ENCODE measurements at places on chromosomes 5 and 9.

GRCh38 chr9:111599955-111600343 lies 502 bp upstream of the PTGR1 start:
- no peak for DNase-seq

DNA sequence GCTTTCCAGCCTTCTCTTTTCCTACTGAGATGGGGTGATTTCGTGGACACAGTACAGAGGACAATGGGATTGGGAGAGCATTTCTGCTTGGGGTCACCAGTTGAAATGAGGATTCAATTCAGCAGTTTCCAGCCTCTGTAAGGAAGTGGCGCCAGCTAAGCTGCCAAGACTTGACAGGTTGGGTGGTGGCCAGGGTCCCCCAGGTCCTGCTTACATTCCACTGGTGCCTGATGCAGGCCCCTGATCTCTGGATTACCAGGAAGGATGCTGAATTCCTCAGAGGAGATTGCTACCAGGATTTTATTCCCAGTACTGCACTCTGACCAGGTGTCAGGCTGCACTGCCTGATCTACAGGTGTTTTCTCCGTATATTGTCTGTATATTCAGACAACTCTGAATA lies 119.7 kb downstream of the PSD2 start:
- DNase-seq = no peak

GRCh38 chr5:73960426-73960825 lies 334.4 kb downstream of the ARHGEF28 start:
- no peak for DNase-seq

DNA sequence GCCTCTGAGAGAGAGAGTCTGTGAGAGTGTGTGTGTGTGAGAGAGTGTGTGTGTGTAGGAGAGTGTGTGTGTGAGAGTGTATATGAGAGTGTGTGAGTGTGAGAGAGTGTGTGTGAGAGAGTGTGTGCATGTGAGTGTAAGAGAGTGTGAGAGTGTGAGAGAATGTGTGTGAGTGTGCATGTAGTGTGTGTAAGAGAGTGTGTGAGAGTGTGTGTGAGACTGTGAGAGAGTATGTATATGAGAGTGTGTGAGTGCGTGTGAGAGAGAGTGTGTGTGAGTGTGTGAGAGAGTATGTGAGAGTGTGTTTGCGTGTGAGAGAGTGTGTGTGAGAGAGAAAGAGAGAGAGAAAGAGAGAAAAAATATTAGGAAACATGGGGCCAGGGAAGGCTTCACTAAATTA lies 588.3 kb upstream of the SGCD start:
- DNase-seq = no peak

GRCh38 chr5:40494631-40495236 lies 185.0 kb upstream of the PTGER4 start:
- DNase-seq = no peak

GRCh38 chr9:134435550-134436378 lies 109.5 kb downstream of the RXRA start:
- DNase-seq = no peak

GRCh38 chr5:113047234-113047633 lies 70.6 kb downstream of the DCP2 start:
- DNase-seq = no peak

GRCh38 chr5:35129921-35130485 lies 82.3 kb upstream of the AGXT2 start:
- DNase-seq = no peak

DNA sequence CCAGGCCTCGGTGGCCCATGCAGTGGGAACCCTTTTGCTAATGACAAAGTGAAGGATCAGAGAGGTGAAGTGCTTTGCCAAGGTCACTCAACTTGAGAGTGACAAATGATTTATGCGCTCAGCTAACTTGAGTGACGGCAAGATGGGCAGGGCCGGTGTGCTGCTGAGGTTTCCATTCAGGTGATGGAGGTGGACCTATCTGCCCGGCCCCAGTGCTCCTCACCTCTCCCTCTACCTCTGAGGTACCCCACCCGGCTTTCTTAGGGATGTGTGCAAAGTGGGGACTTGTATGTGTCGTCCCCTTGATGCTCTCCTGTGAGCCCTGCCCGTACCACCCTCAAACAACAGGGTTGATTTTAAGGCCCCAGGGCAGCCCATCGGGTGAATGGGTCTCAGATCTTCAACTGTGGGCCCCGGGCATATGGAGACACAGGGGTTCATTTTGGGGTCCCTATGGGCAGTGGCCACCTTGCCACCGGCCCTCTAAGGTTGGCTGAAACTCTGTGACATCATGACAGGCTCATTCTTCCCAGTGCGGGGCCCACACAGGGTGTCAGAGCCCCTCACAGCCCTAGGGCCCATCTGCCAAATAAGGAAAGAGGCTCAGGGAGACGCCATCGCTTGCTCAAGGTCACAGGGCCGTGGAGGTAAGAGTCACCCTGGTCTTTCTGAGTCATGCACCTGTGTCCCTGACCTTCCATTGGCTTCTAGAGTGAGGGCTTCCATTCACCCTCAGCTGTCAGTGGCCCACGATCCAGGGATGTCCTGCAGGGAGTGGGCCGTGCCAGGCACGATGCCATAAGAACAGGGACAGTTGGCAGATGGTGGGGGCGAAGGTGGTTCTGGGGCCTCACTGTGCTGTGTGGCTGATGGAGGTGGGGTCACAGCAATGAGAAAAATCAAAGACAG lies 170.6 kb upstream of the MVB12B start:
- no peak for DNase-seq

DNA sequence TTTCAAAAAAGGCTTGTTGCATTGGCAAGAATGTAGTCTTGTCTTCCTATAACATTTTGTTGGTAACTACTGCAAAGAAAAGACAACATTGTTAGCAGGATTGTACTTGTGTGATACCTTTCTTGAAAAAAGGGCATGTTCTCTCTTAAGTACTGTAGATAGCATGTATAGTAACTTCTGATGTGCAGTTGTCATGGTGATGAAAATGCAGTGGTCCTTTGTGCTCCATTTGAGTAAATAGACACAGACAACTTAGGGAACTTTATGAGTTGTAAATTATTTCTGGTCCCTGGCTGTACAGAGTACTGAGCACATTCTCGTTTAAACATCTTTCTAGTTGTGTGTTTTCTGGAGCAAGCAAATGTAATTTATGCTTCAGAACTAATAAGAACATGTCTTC lies 103.3 kb downstream of the CD180 start:
- DNase-seq = no peak

GRCh38 chr5:125227333-125228095 lies 481.1 kb upstream of the ZNF608 start:
- no peak for DNase-seq

GRCh38 chr9:76692458-76693129 lies 71.6 kb upstream of the PCA3 start:
- no peak for DNase-seq

- no peak for DNase-seq
Measured at GRCh38 chr5:135208903-135209721, 175.1 kb upstream of the PITX1 start.

DNA sequence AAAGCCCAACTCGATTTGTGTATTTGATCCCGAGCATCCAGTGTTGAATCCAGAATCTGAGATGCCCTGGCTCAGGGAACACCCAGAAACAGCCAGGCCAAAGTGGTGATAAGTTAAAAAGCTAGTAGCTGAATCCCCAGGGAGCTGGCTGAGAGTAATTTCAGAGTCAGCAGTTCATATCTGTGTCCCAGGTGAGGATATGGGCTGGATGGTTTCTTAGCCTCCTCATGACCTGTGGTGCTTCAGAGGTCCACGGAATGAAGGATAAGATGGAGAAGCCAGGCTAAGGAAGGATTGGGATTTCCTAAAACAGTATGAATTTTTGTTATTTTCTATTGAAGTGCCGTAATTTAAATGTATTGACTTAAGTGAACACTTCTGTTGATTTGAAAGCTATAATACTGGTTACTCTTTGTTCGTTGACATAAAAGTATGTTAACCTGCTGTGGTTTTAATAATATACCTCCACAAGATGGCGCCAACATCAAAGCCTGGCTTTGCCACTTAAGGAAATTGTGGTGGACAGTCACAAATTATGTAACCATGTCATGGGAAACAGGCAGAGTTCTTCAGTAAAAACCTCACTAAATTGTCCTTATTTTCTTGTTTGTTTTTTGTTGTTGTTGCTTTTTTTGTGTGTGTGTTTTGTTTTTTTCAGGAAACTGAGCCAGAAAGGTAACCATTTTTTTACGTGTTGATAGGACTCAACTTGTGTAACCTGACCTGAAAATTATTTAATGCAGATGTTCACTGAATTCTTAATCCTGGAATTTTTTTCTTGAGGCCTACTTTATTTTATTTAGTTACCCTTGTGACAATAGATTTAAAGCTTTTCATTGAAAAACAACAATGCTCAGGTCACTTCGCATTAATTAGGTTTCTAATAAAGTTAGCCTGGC lies 11.4 kb downstream of the MTAP start:
- peak; percentile 42 for DNase-seq

DNA sequence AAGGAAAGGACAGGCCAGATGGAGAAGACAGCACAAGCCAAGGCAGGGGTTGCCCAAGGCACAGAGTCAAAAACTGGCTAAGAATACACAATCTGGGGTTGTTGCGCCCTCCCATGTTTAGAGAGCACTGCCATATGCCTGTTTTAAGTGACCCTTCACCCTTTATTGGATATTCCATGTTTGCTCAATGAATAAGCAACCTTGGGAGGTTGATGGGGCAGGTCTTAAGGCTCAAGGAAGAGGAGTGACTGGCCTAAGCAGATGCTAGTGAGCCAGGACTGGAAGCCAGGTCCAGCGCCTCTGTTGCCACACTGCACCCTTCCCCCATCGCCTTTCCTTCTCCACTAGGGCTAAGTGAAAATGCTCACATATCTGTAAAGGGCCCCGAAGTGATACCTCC lies 6.7 kb downstream of the TXN start:
- DNase-seq = no peak

DNA sequence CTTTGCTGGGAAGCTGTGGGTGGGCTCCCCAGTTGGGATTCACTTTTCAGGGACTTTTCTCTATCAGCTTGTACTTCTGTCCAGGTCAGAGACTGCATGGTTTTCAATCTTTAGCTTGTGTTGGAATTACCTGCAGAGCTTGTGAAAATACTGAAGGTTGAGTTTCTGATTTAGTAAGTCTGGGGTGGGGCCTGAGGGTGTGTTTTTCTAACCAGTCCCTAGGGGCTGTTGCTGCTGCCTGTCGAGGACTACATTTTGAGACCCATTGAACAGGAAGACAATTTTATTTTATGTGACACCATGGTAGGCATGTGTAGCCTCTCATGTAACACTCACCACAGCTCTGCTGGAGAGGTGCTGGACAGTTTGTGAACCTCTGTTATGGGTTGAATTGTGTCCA lies 14.7 kb upstream of the MLANA start:
- DNase-seq = no peak

GRCh38 chr9:94511955-94512265 lies 43.0 kb upstream of the PCAT7 start:
- DNase-seq = no peak

GRCh38 chr9:111051400-111051799 lies 13.1 kb upstream of the LPAR1 start:
- DNase-seq = no peak

GRCh38 chr5:129664336-129664937 lies 83.5 kb upstream of the MINAR2 start:
- no peak for DNase-seq

DNA sequence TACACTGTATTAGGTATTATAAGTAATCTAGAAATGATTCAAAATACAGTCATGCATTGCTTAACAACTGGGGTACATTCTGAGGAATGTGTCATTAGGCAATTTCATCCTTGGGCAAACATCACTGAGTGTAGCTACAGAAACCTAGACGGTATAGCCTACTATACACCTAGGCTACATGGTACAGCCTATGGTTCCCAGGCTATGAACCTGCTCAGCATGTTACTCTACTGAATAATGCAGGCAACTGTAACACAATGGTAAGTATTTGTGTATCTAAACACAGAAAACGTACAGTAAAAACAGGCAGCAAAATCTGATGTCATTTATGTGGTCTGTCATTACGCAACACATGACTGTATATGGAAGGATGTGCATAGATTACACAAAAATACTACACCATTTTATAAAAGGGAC lies 96.8 kb downstream of the RAPGEF6 start:
- no peak for DNase-seq

DNA sequence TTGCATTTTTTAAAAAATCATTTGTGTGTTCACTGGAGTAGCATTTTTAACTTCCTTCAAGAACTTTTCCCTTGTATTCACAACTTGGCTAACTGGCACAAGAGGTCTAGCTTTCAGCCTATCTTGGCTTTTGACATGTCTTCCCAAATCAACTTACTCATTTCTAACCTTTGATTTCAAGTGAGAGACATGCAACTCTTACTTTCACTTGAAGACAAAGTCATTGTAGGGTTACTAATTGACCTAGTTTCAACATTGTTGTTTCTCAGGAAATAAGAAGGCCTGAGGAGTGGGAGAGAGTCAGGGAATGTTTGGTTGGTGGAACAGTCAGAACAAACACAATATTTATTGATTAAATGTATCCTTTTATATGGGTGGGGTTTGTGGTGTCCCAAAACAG lies 95.0 kb upstream of the C9orf72 start:
- no peak for DNase-seq

GRCh38 chr9:101509572-101509971 lies 24.1 kb upstream of the RNF20 start:
- DNase-seq = no peak

DNA sequence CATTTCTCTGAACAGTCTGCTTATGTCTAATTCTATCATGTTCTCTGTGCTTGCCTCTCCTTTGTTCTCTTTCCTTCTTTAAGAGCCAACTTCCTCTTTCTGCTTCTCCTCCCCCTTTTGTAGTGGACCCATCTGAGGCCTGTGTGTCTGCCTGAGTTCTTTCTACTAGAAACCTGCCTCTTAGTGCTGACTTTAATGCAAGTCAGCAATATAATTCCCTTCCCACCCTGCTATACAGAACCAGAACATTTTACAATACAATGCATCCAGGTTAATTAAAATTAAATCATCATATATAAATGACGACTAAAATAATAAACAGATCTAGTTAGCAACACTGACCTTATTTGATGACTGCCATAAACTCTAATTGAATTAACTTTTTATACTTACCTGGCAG lies 82.6 kb upstream of the GAS1 start:
- DNase-seq = no peak

GRCh38 chr5:122545986-122546385 lies 228.9 kb upstream of the SNX2 start:
- DNase-seq = no peak

DNA sequence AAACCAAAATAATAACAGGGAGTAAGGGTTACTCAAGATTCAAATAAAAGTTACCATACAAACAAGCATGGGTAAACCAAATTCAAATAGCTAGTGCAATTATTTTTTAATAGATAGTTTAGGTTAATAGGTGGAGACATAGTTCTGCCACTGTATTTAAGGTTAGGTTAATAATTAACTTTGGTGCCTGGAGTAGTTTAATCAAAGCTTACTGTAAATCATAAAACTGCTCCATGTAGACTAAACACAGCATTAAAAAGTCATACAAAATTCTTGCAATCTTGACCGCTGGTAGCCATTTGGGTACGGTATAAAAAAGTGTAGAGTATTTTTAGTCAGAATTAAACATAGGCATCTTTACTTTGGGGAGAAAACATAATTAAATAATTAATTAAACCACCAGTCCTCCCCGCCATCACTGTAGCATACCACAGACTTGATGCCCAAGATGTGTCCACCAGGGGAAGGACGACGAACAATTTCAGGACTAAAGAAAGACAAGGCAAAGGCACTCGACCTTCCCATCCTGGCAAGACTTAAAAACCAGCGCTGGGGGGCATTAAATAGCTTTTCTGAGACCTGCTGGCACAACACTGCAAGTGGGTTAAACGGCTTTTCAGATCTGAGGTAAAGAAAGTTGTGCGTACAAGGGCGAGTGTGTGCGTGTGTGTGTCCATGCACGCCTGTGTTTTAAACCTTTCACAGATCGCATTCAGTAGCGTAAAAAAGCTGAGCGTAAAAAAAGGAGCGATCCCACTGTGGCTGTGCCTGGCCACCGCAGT lies 2.9 kb downstream of the SEMA6A start:
- DNase-seq = no peak
